Naive thymus-derived CD8-positive, alpha-beta T cell (primary cell): ENCODE measurements at places on chromosomes 12 and 14.

DNA sequence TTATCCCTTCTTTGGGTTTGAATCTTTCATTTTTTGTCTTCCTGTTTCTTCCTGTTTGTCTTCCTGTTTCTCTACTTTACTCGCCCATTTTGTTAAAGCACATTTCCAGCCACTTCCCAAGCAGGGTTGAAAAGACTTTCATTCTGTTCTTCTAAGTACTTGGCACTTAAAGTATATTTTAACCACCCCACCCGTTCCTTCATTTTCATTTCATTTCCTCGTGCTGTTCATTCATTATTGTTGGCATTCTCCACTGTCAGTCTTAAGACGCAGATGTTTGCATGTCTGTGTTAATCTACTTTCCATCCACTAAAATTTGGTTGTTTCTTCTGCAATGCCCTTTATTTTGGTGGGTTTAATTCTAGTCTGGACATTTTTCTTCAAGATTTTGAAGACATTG, 49.0 kb downstream of the SUDS3 start:
- no peak for DNase-seq

DNA sequence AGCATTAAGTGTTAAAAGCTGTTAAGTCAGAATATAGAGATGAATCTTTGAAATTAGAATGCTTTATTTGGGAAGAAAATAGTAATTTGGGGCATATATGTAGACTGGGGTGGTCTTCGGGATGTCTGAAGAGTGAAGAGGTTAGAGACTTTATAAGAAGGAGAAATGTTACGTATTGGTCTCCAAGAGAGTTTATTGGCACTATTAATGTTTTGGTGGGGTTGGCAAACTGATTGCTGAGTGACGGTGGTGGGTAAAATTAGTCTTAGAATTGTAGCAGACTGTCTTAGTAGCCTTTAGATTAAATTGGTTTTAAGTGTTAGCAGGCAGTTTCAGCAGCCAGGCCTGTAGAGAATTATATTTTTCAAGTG, 4.9 kb upstream of the ATP23 start:
- no peak for DNase-seq

DNA sequence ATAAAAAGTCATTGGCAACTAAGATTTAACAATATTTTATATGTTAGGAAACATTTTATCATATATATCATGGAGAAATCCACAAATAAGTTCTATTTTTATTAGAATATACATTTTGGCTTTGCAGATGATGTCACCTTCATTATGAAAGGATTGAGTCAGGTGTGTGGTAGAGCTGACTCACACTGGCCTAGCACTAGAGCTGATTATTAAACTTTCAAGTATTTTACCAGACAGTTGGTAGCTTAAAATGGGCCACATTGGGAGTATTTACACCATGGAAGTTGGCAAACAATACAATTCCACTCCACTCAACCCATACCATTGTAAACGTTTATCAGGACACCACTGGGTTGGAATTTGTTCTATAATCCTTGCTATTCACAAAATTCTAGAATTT, 1036.6 kb downstream of the TRHDE start:
- DNase-seq = no peak

DNA sequence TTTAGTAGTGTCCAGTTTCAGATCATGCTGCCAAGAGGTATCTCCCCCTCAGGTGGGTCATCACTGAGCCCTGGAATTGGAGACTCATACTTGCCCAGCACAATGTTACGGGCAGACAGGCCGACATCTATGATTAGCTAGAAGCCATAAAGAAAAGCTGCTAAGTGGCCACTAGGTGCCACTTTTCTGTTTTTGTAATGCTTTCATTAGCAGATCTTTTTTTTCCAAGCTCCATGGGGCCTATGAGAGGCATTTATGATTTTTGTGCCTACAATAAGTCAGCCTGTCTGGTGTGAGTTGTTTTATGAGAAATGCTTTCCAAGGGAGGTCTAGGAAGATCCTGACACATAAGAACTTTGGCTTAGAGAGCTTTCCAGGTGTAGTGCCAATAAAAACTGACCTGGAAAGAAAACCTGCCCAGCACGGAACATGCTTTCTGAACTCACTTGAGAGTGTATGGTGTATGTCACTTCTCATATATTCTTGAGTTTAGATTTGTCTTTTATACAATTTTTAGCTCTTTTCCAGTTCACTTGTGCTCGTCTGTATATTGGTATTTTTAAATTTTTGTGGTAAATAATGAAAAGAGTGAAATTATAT, 21.8 kb upstream of the SMCO2 start:
- no peak for DNase-seq

GRCh38 chr12:67940780-67941243, 48.4 kb upstream of the IFNG-AS1 start:
- DNase-seq = no peak

DNA sequence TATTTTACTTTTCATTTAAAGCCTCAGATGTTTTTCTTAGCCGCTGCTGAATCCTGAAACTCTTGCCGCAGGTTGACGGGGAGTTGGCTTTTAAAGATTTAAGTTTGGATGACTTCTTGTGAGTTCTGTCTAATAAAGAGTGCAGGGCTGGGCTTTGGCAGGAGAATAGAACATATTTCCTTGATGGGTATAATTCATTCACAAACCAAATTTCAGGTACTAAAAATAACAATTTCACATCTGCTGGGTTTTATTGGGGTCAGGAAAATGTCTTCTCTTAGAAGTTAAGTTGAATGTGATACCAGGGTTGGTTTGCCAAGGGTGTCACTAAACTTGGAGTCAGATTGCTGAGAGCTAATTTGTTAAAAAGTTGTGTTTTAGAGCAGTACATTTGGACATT, 9.7 kb downstream of the SP1 start:
- no peak for DNase-seq

DNA sequence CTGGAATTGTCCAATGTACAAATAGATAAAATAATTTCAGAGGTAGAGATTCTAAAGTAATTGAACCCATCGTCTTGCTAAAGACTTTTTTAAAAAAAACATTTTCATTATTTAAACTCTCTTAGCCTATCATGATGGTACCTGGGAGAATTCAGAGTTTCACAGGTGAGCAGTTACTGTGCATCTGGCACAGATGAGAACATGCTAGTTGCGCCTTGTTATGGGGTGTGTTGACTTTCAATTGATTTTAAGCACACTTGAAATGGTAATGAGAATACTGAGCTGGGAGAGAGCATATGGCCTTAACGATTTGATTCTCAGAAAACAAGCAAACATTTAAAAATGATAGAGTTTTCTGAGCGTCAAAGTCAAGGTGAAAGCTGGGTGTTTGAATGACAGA, 66.6 kb downstream of the FLRT2 start:
- no peak for DNase-seq

DNA sequence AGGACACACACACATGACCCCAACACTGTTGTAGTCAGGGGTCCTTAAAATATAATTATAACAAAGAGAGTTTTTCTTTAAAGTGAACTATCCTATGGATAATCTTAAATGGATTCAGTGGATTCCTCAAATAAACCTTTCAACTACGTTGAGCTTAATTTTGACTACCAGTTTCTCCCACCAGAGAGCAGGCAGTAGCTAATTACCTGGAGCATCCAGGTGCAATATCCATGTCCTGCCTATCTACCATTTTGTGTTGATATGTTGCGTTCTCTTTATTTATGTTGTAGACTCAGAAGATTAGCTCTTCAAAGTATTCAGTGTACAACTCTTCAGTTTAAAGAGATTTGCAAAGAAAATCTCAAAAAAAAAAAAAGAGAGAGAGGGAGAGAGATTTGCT, 127.2 kb upstream of the GZMB start:
- no peak for DNase-seq

DNA sequence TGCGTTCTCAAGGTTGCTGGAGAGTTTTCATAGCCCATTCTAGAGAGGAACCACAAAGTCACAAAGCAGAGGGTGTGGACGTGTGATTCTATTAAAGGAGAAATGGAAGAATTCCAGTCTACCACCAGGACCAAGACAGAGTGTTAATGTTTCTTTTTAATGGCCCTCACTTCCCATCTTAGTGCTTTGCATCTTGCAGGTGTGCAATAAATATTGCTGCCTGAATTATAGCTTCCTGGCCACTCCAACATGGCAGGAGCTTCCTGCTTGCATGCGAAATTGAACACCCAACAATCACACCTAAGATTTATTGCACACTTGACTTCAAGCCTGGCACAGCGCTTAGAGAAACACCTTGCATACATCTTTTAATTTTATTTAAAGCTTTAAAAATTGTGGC, 22.4 kb upstream of the PPP1CC start:
- no peak for DNase-seq

DNA sequence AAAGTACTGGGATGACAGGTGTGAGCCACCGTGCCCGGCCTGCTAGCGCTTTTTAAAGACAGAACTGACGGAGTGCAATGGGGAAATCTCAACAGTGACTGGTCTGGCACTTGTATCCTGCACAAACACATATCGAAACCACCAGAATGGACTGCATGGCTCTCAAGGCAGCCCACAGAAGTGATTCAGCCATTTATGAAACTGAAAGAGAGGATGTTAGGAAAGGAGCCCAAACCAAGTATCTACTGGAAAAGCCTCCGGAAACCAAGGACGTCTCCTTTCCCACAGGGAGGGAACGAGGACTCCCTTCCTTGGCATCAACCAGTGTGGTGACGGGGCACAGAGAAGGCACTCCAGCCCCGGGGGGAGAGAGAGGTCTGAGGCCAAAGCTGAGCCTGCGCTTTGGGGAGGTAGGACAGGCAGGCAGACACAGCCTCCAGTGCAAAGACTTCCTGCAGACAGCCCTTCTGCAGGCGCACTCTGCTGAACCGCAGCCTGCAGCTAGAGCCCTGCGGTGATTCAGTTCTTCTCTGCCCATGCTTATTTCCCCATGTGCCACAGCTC, 16.5 kb downstream of the SLC15A4 start:
- DNase-seq = no peak

GRCh38 chr12:12070674-12071656, at the start of gene BCL2L14:
BCL2L14 (plus strand) TSS chr12:12070939; CDS start chr12:12079306, 8,367 bp downstream.
- DNase-seq = no peak

DNA sequence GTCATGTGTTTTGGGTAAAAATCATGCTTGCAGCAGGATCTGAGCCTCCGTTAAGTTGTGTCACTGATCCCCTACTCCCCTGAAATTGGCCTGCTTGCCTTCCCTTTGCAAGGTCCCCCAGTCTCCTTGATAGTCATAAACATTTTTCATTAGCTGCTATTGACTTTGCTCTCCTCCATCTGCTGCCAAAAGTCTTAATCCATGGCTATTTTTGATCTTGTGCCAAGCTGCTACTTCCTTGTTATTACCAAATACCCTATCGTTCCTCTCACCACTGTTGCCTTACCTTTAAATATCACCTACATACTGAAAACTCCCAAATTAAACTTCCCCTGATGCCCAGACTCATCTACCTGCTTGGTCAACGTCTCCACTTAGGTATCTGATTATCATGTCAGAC, 148.3 kb downstream of the PHLDA1 start:
- DNase-seq = no peak

GRCh38 chr14:101480022-101480746, 81.1 kb upstream of the DIO3 start:
- DNase-seq = no peak

GRCh38 chr14:104563191-104563741, 16.3 kb upstream of the C14orf180 start:
- no peak for DNase-seq

DNA sequence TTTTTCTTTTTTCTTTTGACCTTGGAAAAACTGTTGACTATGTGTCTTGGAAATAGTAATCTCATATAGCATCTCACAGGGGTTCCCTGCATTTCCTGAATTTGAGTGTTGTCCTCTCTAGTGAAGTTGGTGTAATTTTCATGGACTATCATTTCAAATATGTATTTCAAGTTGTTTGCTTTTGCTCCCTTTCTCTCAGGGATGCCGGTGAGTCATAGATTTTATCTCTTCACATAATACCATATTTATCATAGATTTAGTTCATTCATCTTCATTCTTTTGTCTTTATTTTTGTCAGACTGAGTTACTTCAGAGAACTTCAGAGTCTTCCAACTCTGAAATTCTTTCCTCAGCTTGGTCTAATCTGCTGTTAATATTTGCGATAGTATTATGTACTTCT, 1320.6 kb downstream of the LRFN5 start:
- DNase-seq = no peak

- no peak for DNase-seq
Measured at GRCh38 chr12:17076028-17076744, 470.2 kb upstream of the LMO3 start.

DNA sequence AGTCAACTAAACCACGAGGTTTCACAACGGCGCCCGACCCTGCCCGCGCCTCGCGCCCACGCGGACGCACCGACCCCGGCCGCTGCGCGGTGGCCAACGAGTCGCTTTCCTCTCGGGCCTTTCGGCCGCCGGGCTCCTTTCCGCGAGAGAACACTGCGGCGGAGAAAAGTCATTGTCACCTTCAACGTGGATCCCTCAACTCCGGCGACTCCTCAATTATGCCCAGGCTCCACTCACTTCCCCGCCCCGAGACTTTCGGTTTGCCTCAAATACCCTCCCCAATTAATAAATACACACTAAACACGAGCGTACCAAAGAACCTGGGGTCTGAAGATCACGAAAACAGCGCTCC, 450 bp downstream of the SINHCAF start:
- DNase-seq = no peak

DNA sequence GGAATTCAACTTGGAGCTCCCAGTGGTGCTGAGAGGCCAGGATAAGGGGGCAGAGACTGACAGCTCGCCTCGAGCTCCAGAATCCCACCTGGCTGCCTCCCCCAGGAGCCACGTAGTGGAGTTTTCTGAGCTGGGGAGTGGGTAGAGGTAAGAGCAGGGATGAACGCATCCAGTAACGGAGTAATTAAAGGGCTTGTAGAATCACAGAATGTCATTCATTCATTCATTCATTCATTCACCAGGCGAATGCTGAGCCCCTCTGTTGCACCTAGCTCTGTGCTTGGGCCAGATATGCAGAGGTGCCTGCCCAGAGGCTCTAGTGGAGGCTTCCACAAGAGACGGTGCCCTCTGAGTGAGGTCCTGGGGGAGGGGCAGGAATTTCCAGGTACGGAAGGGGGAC, 8.1 kb downstream of the FAM181A start:
- DNase-seq = no peak

GRCh38 chr14:48536318-48536717, 860.9 kb upstream of the MDGA2 start:
- no peak for DNase-seq

GRCh38 chr14:104973135-104973384, 5.1 kb downstream of the AHNAK2 start:
- no peak for DNase-seq

DNA sequence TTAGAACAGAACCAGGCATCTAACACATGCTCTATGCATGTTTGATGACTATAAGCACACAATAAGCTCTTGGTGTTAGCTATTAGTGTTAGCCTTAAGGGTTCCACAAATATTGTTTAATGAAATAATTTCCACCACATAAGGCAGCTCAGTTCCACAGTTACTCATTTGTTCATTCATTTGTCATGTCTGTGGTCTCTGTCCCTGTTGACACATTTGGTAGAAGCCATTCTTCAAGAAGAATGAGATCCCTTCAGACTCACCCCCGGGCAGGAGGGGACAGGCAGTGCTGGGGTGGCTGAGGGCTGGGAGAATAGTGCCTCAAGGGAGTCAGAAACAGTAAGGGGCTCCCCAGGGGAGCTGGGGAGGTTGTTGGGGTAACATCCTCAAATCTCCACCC, 3.7 kb upstream of the FAIM2 start:
- DNase-seq = no peak
